ENCODE measurements at places on chromosomes 7 and 10.
A peak's percentile ranks its signal among the peaks of the same experiment; 100 is the strongest.

- DNase-seq: peak; percentile 67
These were observed 22.5 kb downstream of the EPHB4 start for GRCh38 chr7:100804681-100805431.

DNA sequence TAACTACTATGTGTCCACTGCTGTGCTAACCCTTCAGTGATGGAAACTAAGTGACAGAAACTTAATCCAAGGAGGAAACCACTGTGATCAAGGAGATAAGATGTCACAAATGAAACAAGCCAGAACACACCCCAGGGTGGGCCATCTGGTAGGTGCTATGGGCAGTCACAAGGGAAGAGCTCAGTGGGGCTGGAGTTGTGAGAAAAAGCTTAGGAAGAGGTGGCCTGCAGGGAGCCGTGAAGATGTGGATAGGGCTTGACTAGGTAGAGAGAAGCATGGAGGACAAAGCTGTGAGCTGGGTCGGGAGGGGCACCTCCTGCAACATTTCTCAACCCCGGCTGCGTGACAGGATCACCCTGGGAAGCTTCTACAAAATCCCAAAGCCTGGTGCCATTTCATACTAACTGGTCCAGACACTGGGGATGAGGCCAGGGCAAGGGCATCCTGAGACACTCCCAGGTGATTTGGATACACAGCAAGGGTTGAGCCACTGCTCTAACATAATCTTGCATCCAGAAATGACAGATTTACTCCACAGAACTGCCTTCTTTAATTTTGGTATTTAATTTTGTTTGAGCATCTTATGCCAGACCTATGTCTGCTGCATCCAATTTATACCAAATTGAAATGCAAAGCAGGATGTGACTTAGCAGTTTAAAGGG, 69.3 kb downstream of the OSBPL3 start:
- no peak for DNase-seq

- no peak for DNase-seq
These were observed 77.9 kb downstream of the ANK3 start for GRCh38 chr10:60311821-60312220.

DNA sequence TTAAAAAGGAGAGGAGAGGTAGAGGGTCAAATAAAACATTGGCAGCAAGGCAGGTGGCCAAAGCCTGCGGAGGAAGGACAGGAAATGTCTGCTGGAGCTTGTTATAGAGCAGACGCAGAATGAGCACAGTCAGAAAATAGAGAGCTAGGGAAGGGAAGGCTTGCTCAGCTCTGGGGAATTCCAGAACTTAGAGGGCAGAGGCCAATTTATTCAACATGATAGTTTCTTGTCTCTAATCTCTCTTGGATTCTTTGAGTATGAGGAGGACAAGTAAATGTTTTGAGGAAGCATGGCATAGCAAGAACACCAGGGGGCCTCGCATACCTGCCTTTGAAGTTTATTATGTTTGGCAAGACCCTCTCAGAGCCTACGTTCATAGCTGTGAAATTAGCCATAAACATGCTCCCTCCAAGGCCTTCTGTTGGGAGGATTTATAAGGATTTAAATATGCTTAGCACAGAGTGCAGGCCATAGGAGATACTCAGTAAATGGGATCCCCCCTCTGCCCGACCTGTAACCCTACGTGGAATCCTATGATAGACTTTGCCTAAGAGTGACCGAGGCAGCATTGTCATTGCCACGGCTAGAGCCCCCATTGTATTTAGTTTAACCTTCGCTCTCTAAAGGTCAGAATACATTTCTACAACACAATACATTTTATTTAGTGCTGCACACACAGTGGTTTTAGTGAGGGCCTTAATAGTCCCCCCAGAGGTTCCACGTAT, 293.9 kb downstream of the CCDC3 start:
- DNase-seq: peak; percentile 29

DNA sequence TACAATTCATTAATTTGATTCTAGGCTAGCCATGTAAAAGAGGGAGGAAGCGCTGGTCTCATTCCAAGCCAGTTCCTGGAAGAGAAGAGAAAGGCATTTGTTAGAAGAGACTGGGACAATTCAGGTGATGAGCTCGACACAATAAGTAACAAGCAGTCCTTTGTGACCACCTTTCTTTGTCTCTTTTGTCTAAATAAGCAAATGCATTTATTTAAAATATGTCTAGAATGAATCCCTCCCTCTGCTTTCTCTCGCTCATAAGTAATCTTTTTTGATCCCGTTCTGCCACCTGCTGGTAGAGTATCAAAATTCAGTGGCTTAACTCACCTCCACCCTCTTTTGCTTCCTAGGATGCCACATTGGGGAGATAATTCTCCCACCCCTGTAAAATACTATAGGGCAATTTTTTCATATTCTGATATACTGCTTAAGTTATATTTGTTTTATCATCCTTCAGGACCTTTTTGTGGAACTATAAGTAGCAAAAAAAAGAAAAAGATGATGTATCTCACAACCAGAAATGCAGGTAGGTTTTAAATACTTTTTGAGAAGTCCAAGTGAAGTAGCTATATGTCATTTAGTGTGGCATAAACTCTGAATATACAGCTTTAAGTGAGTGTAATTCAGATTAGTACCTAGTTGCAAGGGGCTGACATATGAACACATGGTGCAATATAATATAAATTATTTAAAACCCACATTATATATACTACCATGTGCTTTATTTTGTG, 91.5 kb downstream of the GSDME start:
- DNase-seq: no peak

DNA sequence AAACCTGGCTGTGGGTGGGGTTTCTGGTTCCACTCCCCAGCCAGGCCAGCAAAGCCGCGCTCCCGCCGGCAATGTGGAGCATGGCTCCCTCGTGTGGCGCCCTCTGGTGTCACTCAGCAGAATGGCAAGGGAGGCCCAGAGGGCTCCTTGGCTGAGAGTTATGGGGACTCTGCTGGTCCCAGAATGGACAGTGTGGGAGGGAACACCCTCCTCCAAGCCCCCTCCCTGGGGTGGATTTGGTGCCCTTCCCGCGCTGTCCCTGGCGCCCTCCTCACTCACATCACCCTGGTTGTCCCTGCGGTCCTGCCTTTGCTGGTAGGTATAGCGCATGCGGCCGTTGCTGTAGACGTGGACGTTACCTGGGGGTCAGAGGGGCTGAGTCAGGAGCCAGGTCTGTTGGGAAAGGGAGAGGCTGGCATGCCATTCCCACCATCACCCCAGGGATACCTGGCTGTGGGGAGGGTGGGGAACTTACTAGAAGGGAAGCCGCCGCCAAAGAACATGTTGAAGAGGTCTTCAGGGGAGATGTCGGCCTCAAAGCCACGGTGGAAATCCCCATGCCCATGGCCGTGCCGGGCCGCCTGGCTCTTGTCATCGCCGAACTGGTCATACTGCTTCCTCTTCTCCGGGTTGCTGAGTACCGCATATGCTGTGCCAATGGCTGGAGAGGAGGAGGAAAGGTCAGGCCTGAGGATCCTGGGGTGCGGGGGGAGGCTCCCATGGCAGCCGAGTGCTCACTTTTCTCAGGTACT, 14.0 kb downstream of the DNAJB12 start:
- peak; percentile 74 for DNase-seq

GRCh38 chr10:45383682-45384330, 9.8 kb downstream of the ALOX5 start:
- no peak for DNase-seq

- no peak for DNase-seq
These were observed 683.0 kb upstream of the LRRTM3 start for GRCh38 chr10:66242885-66243284.

- no peak for DNase-seq
These were observed 70.2 kb downstream of the PDIA4 start for GRCh38 chr7:148958061-148958460.

- no peak for DNase-seq
These were observed 70.7 kb downstream of the PROSER2 start for GRCh38 chr10:11893749-11894278.

- no peak for DNase-seq
These were observed 9.9 kb downstream of the CRPPA start for GRCh38 chr7:16411391-16411790.

- no peak for DNase-seq
These were observed 939.6 kb downstream of the NRG3 start for GRCh38 chr10:82814635-82815034.

DNA sequence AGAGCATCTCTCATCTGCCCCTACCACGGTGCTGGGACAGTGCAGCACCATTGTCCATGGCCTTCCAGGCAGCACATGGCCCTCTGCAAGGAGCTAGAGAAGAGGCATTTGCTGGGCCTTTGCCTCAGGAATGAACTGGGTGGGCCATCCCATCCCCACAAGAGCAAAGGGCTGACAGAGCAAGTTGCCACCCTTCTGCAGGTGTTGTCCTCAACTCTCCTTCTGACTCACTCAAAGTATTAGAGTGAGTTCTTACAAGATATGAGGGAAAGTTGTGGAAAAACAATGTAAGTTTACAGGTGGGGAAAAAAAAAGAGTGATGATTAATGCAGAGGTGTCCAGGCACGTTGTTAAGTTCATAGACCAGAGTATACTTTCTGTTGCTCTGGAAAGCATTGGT, 261.2 kb downstream of the SKIDA1 start:
- DNase-seq: no peak

GRCh38 chr7:1331561-1332467, 99.1 kb downstream of the UNCX start:
- DNase-seq: no peak

- DNase-seq: no peak
These were observed 16.9 kb upstream of the OTUD1 start for GRCh38 chr10:23422003-23422411.

DNA sequence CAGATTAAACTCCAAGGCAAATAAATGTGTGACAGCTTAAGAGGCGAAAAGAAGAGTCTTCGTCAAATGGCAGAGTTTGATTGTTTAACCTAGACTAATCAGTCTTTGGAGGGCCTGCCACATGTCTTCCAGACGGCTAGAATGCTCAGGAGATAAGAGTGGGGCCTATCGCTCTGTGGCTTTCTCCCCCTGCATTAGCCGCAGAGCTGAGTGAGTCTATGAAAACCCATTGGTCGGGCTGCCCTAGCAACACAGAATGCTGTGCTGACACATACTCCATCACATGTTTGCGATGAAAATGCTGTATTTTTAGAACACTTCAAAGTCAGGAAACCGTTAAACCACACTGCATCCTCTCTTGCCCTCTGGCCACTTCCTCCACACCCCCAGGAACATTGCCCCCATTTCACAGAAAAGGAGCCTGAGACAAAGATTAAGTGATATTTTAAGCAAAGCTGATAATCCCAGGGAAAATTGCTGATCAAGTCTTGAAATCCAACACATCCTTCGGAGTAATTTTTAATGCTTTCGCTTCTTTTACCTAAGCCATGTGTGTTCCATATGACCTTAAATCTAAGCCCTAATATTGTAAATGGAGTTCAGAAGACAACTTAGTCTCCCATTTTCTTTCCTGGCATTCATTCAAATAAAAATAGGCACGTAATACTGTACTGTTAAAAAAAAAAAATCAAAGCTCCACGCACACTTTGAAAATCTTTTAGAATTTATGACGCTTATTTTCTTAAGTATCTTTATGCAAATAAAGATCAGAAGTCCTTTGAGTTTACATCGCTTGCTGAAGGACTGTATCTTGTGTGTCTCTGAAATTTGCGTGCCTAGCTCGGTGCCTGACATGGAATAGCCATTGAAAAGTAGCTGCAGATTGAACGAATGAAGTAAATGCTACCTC, 161.2 kb downstream of the CELF2 start:
- peak; percentile 71 for DNase-seq

DNA sequence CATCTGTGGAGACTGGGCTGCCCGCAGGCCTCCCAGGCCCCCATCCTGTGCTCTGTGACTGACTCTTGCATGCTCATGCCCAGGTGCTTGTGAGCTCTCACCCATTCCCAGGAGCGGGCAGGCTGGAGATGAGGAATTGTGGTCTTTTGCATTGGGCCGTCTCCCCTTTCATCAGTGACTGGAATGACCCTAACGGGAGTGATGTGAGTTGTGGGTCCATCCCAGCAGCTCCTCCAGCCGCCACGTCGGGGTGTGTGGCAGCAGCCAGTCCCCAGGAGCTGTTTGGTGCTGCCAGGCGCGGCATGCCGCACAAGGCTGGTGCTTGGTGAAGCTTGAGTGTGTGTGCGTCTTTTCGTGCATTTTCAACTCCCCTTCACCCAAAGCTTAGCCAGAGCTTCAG, 164.2 kb downstream of the ACTR3B start:
- DNase-seq: no peak

DNA sequence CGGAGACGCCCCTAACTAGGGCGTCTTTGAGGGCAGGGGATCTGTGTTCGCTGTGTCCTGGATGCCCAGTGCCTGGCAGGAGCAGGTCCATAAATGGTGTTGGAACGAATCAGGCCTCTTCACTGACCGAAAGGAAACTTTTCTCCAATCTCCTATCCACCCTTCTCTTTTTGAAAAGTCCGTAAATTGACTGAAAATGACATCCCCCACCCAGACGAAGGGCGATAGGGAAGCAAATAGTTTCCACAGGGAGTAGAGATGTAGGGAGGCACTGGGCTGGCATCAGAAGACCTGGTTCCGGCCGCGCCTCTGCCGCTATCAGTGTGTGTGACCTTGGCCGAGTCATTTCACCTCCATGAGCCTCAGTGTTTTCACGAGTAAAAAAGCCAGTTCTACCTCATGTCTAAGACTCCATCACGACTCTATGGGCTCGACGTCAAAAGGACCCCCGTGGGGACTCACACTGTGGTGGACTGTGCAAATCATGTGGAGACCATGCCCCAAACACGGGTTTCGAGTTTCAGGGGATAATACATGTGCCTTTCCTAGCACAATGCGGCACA, 497 bp upstream of the RAB11FIP2 start:
- peak; percentile 8 for DNase-seq

- no peak for DNase-seq
These were observed 2.7 kb downstream of the SP4 start for GRCh38 chr7:21430575-21430954.

DNA sequence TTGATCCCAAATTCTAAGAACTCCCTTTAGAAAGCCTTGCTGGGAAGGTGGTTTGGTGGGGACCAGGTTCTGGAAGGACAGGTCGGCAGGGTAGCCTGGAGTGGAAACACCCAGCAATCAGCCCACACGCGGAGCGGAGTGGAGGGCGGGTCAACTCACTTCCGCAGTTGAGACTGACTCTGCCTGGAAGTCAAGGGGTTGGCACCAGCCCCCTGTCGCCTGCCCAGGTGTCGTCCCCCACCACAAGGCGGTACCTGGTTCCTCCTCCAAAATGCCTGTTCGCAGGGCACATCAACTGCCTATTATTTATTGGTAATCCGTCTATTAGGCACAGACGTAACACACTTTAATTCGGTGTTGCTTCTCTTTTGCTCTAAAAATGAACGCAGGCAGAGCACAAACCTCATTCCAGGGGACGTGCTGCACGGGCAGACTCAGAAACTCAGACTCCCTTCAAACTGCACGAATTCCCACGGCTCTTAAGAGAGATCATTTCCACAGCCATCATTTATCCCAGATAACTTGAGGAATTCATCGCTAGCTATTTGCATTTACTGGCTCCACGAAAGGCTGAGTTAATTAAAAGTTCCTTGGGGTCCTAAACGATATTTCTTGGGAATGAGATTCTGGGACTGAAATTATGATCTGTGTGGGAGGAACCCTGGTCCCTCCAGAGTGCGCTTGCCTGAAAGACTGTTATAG, 248.2 kb upstream of the PPP2R2D start:
- DNase-seq: no peak

- DNase-seq: no peak
These were observed 191.9 kb downstream of the MDFIC start for GRCh38 chr7:115113776-115114175.

GRCh38 chr10:60305380-60305892, 84.2 kb downstream of the ANK3 start:
- DNase-seq: peak; percentile 49
